ENCODE measurements at places on chromosomes 13 and 19. TPM values are rescaled to one million over a fixed set of nuclear protein-coding genes. Genes with fewer than 3 reads are reported as not detected.

- peaks cover 89% of the 10 kb centered on the region for H3K36me3 ChIP-seq
- H3K27ac ChIP-seq: no peak overlapping the region
- H3K4me1 ChIP-seq: no peaks in the 10 kb centered on the region
- H3K27me3 ChIP-seq: no peaks in the 10 kb centered on the region
Measured at GRCh38 chr19:47497050-47497766, 13.2 kb upstream of the KPTN start.

DNA sequence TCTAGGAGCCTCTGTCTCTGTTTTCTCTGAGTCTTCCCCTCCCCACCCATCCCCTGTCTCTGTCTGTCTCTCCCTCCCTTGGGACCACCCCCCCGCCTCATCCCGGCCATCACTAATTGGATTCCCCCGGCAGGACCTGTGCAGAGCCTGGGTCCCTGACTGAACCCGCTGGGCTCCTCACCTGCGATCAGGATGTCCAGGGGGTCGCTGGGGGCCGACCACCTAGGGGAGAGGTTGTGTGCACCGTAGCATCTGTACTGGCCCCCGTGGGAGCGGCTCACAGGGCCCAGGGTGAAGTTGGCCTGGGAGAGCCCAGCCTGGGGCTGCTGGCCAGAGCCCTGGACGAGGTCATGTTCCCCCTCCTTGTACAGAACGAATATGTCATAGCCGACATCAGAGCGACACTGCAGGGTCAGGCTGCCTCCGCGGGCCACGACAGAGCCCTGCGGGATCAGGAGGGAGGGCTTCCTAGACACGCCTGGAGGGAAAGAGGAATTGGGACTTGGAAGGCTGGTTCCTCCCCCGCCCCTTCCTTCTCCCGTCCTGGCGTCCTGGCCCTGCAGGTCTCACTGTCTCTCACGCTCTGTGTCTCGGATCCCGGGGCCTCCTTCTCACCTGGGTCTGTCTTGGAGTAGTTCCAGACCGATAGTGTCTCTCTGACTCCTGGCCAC lies 1.8 kb downstream of the LILRB5 start:
- DNase-seq: no peak
- no peak overlapping the region for H3K4me3 ChIP-seq
- peaks cover 26% of the 10 kb centered on the region for H3K4me1 ChIP-seq

DNA sequence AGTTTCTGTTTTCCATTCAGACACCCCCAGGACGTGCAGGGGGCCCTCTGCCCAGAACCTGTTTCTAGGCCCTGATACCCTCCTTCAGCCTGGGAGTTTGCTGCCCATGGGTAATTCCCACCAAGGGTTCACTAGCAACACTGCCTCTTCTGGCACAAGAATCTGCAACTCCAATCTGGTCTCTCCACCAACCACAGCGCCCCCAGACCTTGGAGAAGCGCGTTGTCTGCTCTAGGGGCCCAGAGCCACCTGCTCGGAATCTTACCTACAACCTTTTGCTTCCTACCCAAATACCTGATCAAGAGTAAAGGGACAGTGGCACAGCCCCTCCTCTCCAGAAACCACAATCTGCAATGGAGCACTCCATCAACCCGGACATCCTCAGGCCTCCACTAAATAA lies 763 bp downstream of the ZNF180 start:
- H3K27ac ChIP-seq: peak overlapping the region; percentile 87
- no peak for DNase-seq

Gene ZNF723
- not detected for polyA plus RNA-seq

Gene KRTDAP
- polyA plus RNA-seq: not detected

All from CD14-positive monocyte (primary cell).